Activated naive CD4-positive, alpha-beta T cell treated with Interleukin-2 at 50 U/mL for 16 hours (primary cell): ENCODE measurements at places on chromosomes 11 and 22.
A peak's percentile ranks its signal among the peaks of the same experiment; 100 is the strongest.

- no peak for DNase-seq
Observed at GRCh38 chr11:2120359-2121100, 18.7 kb downstream of the IGF2 start.

DNA sequence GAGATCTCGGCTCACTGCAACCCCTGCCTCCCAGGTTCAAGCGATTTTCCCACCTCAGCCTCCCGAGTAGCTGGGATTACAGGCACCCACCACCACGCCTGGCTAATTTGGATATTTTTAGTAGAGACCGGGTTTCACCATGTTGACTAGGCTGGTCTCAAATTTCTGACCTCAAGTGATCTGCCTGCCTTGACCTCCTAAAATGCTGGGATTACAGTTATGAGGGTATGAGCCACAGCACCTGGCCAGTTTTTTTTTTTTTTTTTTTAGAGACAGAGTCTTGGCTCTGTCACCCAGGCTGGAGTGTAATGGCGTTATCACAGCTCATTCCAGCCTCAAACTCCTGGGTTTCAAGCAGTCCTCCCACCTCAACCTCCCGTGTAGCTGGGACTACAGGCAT lies 54.9 kb upstream of the PRR5 start:
- DNase-seq = no peak

DNA sequence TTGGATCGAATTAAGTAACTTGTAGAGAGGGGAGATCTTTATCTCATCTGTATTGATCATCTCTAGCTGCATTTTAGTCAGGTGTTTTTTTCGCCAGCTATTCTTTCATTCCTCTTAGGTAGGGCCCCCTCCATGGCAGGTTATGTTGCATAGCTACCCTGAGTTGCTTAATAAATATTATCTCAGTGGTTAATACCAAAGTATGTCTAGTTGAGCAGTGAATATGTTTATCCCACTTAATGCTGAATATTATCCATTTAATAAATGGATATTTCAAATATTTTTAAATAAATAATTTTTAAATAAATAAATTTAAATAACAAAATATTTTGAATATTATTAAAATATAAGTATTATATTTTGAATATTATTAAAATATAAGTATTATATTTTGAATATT lies 9.6 kb downstream of the PRRG4 start:
- DNase-seq = no peak

DNA sequence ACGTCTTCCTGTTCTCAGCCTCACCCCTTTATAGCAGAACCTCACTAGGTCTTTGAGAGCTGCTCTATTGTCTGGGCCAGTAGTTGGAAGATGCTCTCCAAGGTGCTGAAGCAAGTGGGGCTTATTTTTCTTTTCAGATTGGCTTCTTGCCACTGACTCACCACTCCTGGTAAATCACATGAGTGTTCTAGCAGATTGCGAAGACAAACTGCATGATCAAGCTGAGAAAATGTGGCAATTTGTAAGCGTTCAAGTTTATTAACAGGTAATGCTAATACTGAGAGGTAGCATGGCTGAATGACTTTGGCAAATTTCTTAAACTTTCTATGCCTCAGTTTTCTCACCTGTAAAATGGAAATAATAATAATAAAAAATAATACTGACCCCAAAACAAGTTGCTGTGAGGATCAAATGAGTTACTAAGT lies 59.2 kb downstream of the CACNG2 start:
- peak; percentile 5 for DNase-seq

GRCh38 chr22:32476281-32477195 lies 1.9 kb downstream of the FBXO7 start:
- DNase-seq = no peak

DNA sequence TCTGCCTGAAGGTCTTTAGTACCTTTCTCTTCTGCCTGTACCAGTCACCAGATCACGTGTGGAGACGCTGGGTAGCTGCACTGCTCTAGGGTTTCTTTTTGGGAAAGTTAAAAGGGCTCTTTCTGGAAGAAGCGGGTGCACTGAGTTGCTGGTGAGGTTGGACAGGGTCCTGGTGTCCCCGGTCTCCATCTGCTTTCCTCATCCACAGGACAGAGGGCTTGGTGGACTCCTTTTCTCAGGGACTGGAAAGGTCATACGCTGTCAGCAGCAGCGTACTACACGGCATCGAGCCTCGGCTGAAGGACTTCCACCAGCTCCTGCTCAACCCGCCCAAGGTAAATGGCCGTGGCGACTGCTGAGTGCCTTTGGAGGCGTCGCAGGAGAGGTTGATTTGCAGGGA lies 52.8 kb downstream of the SBF1 start:
- DNase-seq = no peak

DNA sequence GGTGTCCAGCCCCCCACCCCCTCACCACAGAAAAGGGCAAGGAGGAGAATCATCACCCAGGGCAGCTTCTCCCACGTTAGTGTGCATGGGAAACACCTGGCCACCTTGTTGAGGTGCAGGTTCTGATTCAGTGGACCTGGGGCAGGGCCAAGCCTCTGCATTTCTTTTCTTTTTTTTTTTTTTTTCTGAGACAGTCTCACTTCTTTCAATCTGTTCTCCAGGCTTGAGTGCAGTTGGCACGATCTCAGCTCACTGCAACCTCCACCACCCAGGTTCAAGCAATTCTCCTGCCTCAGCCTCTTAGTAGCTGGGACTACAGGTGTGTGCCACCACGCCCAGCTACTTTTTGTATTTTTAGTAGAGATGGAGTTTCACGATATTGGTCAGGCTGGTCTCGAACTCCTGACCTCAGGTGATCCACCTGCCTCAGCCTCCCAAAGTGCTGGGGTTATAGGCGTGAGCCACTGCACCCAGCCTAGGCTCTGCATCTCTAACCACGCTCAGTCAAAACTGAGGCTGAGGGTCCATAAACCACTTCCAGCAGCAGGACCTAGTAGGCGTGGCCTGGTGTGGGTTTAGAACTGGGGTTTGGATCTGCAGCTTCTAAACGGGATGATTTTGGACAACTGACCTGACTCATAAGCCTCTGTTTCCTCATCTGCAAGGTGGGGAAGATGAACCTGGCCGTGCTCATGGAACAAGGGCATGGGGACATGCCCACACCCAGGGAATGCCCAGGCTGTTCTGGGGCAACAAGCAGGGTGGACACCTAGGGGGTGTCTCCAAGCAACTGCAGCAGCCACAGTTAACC lies 734 bp downstream of the ZP1 start:
- DNase-seq = no peak

DNA sequence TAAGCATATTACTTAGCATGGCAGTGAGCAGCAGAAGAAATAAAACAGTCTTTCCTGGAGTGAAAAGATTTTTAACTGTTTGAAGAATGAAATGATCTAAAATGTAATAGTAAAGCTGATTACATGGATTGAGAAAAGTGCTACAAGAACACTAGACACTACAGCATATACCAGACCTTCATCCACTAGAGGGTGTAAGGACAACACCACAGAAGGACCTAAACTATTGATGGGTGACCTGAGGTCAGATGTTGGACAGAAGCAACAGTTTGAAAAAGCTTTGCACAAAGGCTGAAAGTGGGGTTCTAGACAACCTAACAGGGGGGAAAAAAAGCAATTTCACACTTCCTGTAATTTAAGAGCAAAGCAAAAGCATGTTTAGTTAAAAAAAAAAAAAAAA lies 97.7 kb downstream of the RBFOX2 start:
- DNase-seq = no peak

DNA sequence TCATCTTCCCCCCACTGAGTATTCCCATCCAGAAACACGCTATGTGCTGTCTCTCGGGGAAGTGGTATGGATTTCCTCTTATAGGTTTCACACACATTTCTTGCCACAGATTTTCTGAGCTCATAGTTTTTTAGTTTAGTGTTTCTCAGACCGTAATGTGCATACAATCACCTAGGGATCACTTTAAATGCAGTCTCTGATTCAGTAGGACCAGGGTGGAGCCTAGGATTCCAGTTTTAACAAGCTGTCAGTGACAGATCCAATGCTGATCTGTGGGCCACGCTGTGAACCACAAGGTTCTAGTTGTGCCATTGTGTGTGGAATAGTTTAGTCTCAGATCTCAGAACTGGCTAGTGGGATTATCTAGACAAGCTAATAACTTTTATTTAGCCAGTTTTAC lies 23.7 kb upstream of the CXCR5 start:
- no peak for DNase-seq

DNA sequence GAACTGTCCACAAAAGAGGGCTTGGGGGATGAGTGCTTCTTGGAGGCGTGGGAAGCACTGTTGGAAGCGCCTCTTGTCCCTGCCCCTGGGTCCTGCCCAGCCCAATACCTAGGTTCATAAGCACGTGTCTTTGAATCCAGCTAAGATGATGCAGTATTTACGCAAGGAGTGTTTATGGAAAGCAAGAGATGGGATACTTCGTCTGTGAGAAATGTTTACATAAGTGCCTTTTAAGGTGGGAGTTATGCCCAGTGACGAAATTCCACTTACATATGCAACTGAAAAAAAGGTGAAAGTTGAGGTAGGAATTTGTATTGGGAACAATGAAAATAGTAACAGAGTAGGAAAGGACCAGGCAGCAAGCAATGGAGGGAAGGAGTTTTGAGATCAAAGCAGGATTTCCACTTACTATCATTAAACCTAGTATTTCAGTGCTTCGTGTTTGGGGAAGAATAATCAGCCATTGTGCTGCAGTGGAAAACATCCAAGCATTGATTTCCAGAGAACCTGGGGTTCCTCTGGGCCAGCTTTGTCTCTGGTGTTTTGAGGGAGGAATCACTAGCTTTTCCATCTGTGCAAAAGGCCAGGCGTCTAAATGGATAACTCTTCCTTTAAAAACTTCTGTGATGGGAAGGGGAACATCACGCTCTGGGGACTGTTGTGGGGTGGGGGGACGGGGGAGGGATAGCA lies 115.3 kb upstream of the TTC12 start:
- no peak for DNase-seq

DNA sequence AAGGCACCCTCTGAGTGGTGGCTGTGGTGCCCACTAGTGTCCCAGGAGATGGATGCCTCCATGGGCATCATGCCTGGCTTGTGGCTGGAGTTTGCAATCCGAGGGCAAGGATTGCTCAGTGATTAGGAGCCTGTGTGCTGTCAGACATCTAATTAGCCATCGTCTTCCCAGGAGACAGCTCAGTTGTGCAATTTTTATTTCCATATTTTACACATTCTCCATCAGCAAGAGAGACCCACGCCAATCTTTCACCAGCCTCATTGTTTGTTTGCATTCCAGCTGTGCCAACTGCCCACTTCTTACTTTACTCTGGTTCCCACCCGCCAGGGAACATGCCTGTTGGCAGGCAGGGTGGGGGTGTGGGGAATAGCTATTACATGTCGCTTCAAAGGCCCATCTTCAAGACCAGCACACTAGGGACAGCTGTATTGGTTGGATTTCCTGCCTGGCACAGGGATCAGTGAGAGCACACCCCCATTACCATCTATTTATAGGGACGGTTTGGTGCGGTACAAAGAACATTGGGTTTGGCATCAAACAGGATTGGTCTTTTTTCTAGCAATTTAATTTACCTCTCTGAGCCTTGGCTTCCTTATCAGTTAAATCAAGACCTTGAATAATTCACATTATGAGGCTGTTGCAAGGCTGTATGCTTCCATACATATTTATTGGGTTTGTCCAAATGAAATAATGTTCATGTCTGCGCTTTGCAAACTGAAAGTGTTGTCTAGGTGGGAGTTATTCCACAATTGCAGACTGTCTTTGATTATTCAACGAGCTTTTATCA lies 80.7 kb upstream of the NAV2 start:
- no peak for DNase-seq

GRCh38 chr22:42366806-42367581 lies 65.2 kb downstream of the NFAM1 start:
- DNase-seq = no peak

- DNase-seq = no peak
Observed at GRCh38 chr11:130197386-130198035, 37.9 kb downstream of the ST14 start.

GRCh38 chr11:69635804-69636511 lies 5.0 kb upstream of the CCND1 start:
- DNase-seq = no peak
